ENCODE measurements at places on chromosomes 12 and 14.

DNA sequence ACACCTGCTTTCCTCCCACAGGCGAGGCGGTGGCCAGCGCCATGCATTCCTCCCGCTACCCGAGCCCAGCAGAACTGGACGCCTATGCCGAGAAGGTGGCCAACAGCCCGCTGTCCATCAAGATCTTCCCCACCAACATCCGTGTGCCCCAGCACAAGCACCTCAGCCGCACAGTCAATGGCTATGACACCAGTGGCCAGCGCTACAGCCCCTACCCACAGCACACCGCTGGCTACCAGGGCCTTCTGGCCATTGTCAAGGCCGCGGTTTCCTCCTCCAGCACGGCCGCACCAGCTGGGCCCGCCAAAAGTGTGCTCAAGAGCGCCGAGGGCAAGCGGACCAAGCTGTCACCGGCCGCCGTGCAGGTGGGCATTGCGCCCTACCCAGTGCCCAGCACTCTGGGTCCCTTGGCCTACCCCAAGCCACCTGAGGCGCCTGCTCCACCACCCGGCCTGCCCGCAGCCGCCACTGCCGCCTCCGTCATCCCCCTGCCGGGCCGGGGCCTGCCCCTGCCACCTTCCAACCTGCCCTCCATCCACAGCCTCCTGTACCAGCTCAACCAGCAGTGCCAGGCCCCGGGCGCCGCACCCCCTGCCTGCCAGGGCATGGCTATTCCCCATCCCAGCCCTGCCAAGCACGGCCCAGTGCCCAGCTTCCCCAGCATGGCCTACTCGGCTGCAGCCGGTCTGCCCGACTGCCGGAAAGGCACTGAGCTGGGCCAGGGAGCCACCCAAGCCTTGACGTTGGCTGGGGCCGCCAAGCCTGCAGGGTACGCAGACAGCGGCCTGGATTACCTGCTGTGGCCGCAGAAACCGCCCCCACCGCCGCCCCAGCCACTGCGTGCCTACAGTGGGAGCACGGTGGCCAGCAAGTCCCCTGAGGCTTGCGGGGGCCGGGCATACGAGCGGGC, 54.6 kb downstream of the FAM222A start:
- DNase-seq, result no peak

DNA sequence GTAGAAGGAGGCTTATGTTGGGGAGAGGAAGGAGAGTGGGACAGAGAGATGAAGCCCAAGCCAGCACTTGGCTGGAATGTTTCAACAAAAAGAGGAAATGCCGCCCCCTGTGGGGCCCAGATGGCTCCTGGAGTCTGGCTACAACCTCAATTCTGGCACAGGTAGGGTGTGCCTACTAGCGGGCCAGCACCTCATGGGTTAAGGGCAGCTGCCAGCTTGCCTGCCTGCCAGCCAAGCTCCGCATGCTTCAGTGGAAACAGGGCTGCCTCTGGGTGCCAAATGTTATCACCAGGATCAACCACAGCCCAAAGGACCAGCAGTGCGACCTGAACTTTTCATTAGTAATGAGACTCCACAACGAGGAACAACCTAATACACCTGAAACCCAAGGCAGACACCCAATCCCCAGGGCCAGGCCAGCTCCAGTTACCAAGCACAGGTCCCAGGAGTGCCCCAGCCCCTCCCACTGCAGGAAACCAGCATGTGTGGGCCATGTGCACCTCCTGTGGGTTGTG, 11.3 kb downstream of the RAB15 start:
- no peak for DNase-seq

- no peak for DNase-seq
These were observed 26.4 kb downstream of the PPTC7 start for GRCh38 chr12:110556705-110557104.

DNA sequence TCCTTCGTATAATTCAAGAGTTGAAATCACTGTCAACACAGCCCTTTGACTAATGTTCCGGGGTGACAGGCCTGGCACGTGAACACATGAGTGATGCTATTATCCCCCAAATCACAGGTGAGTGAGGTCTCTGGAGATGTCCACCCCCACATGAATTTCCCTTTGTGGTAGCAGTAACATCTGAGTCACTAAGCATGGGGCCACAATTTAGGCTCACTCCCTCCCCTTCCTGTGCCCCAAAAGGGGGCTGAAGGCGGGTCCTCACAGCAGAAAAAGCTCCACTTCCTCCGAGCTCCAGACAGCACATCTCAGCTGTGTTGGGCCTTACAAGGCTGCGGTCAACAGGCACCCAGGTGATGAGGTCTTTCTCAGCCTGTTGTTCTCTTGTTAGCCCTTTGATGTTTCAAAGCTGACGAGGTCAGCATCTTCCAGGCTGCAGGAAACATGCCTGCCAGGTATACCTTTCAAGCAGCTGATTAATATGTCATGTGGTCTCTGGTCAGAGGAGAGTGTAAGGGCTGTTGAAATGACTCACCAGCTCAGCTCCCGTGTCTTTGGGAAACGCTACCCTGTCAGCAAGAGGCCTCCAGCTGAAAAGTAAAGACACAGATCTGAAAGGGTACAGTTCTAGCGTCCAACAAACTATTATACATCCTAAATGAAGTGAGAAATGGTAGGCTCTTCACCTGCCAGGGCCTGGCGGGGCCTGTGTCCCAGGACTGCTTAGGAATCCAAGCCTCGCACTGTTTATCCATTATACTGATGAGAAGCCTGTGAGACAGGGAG, 107.3 kb downstream of the ZFP36L1 start:
- no peak for DNase-seq

- no peak for DNase-seq
These were observed 16.1 kb upstream of the WSCD2 start for GRCh38 chr12:108112832-108113556.

Data from left colon (tissue), 2 donors.